ENCODE measurements at places on chromosomes 2 and 18.

DNA sequence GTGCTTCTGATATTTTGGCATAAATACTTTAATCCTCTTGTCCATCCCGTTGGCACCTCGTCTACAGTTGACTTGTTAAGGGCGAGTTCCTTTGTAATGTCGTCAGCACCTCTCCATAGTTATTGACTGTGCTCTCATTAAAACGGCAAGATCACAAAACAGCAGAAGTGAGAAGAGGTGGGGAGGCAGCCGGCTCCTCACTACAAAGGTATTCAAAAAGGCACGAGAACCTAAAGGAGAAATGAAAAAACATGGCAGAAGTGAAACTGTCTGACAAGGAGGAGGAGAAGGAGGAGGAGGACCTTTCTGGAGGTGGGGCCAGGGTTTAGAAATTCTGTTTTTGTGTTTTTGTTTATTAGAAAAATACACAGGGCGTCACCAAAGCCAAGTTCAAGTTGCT, 235.6 kb downstream of the BCL11A start:
- no peak for DNase-seq

DNA sequence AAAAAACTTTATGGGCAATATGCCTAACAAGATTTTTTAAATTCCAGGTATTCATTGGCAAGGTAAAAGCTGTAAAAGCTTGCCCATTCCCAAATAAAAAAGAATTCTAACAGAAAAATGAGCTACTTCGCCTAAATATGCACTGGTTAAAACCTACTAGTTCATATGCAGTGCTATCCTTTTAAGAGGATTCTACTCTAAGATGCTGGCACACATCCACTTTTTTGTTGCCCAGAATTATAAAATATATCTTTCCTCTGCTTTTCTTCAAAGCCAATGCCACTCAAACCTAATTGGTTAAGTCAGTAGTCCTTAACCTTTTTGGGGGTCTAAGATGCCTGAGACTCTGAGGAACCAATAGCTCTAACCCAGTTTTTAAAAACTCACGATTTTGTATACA, 3.2 kb downstream of the XPO1 start:
- no peak for DNase-seq

DNA sequence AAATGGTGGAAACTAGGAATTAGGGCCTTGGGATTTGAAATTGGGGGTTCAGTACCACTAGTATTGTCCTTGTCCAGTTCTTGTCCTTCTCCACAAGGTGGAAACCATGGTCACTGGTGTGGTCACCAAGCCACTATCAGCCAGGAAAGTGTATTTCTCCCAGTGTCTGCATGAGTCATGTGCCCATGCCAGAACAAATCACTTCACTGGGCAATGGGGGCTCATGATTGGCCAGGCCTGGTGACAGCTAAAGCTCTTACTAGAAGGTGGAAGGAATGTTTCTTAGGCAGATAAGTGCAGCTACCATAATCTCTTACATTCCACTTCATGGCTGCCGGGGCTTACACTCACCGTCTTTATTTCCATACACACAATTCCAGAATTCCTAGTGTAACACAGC, 124.8 kb upstream of the TACR1 start:
- no peak for DNase-seq

DNA sequence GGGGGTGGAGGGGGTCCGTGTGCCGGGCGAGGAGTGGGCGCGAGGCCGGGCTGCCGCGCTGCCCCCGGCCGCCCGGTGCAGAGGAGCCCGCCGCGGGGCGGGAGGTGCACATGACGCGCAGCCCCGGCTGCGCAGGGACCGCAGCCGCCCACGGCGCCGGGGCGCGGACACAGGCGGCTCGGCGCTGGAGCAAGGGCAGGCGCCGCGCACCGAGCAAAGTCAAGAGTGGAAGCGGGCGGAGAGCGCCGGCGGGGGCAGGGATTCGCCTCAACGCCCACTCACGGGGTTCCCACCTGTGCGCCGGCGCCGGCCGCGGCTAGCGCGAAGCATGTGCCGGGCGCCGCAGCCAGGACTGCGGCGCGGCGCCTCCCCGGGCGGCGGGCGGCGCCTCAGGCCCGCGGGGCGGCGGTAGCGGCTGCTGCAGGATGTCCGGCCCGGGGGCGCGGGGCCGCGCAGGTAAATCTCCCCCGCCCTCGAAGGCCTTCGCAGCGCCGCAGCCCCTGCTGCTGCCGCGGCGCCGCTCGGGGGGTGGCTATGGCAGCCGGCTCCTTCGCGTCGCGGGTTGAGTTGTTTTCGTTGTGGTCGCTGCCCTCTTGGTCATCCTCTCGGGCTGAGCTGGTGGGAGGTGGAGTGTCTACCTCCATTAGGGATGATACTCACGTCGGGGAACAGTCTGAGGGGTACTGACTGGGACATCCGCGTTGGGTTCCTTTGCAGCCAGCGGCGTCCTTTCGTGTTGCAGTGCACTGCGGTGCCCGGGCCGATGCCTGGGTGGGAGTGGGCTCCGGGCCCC, 216.3 kb upstream of the DTNA start:
- no peak for DNase-seq

GRCh38 chr18:61653823-61654551, 238.8 kb downstream of the RNF152 start:
- DNase-seq, result no peak

DNA sequence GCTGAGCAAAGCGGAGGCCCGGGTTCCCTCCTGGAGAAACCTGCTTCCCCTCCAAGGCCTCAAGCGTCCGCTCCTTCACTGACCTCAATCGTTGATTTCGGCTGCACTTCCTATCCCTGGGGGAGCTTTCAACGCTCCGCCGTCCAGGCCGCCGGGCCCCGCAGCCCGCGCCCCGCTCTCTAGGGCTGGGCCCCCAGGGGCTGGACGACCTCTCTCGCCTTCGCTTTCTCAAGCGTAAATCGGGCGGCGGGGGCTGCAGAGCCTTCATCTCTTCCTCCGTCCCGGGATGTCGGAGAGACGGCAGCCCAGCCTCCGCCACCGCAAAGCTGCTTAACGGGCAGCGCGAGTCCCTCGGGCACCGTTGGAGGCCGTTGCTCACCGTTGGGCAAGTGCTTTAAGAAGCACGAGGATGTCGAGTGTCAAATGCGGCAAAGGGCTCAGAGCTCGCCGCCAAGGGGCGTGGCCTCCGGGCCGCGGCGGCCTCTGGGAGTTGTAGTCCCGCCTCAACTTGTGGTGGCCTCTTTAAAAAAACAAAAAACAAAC, 8.5 kb downstream of the HES6 start:
- DNase-seq, result no peak

DNA sequence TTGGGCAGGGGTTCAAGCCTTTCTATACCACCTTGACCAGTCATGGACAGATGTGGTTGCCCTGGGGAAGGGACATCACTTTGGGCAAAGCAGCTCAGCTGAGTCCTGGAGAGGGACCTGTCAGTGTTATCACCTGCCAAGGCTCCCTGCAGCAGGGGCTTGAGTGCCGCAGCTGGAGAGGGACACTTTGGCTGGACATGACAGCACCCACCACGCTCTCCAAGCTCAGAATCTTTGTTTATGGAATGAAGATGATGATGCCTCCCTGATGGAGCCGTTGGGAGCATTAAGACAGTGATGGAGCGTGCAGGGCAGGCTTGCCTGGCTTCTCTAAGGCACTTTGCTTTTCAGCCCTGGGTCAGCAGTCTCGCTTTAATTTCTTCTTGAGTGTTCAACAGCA, 4.3 kb upstream of the TFCP2L1 start:
- no peak for DNase-seq

DNA sequence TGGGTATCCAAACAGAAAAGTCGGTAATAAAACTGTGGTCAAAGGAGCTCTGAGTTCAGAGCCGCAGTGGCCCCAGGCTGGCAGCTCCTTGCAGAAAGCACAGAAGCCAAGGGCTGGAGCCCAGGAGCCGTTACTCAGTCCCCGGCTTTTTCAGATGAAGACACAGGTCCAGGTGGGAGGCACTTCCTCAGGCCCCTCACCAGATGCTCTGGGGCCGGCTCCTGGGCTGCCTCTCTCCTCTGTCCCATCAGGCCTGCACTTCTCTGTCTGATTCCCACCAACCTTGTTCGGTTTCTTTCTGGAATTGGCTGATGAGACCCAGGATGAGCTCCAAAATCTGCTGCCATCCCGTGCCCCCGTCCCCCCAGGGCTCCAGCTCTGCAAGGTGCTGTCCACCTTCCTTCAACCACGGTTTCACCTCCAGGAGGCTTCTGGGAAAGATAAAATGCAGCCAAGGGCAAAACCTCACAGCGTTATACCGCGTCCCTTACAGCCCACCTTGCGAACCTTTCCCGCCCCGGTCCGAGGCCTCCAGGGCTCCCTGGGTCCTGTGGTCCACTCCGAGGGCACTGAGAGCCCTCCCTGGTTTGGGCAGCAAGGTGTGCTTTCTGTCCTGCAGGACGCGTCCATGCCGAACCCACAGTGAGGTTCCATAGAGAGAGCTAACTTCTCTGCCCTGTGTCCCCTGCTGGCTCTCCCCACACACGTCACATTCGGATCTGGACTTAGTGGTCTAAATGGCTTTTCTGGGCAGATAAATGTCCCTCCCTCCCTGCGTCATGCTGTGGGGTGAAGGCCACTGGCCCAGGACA, 102.9 kb downstream of the TPO start:
- no peak for DNase-seq

DNA sequence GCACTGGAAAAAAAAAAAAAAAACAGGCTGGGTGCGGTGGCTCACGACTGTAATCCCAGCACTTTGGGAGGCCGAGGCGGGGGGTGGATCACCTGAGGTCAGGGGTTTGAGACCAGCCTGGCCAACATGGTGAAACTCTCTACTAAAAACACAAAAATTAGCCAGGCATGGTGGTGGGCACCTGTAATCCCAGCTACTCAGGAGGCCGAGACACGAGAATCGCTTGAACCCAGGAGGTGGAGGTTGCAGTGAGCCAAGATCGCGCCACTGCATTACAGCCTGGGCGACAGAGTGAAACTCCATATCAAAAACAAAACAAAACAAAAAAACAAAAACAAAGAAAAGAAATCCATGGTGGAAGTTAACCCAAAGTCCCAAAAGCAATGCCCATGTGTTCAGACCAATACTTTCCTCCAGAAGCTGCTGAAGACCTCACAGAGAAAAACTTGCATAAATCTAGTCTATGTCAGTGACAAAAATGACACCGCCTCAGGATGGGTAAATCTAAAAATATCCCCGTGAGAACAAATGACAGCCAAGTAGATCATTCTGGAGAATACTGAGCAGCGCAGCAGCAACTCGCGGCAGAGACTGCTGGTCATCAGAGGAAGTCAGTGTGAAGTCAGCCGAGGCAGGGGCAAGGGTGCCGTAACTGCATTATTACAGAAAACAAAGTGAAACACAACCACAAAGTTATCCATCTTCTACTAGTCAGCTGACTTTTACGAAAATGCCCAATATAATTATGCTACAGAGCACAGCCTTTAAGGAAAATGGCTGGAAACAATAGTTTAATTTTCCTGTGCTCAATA, 41.0 kb downstream of the LPIN2 start:
- no peak for DNase-seq

DNA sequence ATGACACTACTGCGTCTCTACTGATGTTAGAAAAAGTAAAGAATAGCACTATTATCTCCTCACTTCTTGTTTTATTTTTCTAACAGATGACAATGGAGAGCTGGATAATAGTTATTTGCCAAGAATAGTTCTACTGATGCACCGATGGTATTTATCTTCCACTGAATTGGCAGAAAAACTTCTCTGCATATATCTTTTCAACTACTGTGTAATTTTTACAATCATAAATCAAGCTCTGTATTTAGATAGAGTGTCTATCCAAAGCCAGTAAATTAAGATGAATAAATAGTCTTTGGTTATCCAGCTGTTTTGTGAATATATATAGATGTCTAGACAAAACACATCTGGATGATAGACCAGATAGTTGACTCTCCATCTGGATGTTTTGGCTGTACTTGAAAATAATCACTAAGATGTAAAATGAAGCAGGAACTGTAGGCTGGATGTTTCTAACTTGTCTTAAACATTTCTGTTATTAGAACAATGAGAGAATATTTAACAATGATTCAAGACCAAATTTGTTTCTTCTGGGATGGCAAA, 40.1 kb downstream of the RASGRP3 start:
- DNase-seq, result peak; percentile 41

DNA sequence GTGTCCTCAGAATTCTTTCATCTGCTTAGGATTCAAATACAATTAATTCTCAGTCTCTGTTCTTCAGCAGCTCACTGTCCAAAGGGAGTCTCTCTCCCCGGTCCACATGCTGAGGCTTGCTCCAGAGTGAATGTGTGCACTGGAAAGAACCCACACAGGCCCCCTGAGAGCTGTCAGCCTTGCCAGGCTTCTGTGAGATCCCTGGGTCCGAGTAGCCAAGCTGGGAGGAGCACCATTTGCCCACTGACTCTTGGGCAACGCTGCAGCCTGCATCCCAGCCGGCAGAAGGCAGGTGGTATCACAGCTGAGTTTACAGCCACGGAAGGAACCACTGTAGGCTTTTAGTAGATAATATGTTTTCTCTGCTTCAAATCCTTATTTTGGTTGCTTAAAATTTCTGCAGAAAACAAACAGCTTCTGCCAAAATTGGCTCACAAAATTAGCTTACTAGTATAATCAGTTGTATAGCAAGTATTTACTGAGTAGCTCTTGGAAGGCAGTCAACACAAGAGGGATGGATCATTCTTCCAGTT, 21.4 kb upstream of the LTBP1 start:
- DNase-seq, result no peak

DNA sequence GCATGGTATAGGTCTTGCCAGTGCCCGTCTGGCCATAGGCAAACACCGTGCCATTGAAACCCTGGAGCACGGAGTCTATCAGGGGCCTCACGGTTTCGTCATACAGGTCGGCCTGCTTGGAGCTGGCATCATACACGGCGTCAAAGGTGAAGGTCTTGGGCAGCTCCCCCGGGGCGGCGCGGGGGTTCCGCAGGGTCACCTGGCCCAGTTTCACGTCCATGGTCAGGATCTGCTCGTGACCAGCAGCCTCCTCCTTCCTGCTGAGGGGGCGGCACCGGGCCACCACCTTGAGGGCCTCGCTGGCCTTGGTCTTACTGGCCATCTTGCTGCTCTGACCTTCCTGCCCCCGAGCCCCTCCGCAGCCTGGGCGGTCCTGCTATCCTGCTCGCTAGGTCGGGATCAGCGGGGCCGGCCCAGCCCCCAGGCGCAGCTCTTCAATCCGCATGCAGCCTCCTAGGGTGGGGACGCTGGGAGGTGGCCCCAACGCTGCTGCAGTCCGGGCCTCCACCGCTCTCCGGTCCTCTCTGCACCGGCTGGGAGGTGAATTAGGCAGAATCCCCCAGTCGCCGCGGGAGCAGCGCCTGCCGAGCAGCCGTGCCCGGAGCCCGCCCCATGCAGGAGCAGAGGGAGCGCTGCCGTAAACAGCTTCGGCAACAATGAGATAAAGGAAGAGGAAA, 563 bp downstream of the KIF3C start:
- no peak for DNase-seq

- DNase-seq, result peak; percentile 68
These were observed 119.8 kb downstream of the PRKCE start for GRCh38 chr2:45771261-45771660.

DNA sequence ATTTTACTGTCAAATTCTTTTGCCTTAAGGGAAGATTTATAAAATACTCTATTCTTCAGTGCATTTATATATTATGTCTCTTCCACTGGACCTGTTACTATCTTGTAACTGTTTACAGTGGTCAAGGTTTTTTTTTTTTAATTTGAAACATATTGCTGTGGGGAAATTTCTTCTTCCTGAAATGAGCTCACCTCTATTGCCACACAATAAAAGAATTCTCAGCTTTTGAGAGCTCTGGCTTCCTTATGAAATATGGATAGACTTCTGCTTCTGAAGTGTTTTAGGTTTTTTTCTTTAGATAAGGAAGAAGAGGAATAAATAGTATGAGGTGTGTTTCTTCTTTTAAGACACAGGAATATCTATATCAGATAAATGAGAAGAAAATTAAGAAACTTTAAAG, 7.7 kb downstream of the VRK2 start:
- DNase-seq, result no peak
